ENCODE measurements at places on chromosomes 7 and 10.

DNA sequence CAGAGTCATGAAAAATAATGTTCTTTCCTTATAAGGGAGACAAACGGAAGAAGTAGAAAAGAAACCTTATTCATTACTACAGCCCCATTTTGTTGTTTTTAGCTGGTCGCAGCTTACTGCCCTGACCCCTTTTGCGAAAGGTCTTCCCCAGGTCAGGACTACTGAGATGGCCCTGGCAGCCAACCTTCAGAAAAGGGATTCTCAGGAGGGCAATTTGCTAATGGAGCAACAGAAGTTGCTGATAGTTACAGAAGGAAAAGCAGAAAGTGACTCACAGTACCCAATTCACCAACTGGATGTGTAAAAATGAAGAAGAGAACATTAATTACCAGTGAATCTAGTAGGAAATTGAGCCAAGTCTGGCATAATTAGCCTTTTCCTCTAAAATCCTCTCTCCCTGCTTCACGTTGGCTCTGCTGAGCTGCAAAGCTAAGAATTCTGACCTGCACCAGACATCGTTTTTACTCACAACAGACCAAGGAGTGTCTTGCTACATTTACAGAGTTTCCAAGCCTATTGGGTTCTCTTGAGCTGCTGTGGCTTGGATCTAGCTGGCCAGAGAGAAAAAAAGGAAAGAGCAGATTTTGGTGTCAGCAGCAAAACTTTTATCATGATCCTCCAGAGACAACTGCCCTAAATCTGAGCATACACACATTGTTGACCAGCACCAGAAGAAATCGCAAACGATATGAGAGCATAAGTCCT, 499.9 kb upstream of the FZD8 start:
- DNase-seq = no peak

DNA sequence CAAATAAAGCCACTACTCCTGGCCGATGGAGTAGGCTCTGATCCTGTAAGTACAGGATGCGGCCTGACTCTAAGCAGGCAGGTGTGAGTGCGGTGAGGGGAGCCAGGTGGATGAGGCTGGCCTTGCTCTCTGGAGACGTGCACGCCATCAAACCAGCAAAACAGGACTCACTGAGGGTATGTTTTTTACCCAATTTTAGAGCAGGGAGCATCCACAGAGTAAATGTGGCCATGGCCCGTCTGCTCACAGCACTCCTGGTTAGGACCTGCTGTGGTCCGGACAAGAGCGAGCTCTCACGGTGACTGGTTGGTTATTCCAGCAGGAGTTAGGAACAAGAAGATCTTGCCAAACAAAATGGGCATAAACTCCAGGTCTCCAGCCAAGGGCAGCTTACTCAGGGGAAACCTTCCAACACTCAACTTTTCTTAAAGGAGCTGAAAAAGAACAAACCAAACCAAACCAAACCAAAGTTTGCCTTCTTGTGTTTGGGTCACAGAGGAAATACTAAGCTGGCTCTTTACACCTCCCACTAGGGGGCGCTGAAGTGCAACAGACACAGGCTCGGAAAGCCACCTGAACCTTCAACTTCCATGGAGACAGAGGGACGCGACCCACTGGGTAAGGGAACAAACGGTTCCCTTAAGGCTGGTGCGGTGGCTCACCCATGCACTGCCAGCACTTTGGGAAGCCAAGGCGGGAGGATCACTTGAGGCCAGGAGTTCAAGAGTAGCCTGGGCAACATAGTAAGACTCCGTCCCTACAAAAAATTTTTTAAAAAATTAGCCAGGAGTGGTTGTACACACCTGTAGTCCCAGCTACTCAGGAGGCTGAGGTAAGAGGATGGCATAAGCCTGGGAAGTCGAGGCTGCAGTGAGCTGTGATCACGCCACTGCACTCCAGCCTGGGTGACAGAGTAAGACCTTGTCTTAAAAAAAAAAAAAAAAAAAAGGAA, 122.4 kb downstream of the CLEC2L start:
- peak; percentile 67 for DNase-seq

- no peak for DNase-seq
Observed at GRCh38 chr7:147472556-147472955, 1118.0 kb upstream of the C7orf33 start.

- no peak for DNase-seq
Observed at GRCh38 chr7:36875794-36876193, 151.5 kb upstream of the AOAH start.

GRCh38 chr7:78024591-78024990, 226.0 kb downstream of the PHTF2 start:
- DNase-seq = no peak

- DNase-seq = no peak
Observed at GRCh38 chr10:63812501-63812900, 291.3 kb downstream of the REEP3 start.

GRCh38 chr10:6182454-6183098, 20.2 kb upstream of the PFKFB3 start:
- no peak for DNase-seq

GRCh38 chr10:4066581-4067390, 281.8 kb upstream of the KLF6 start:
- DNase-seq = no peak

- DNase-seq = no peak
Observed at GRCh38 chr10:91907914-91908336, 1.4 kb downstream of the FGFBP3 start.

GRCh38 chr7:12802070-12802469, 114.6 kb downstream of the ARL4A start:
- DNase-seq = no peak

GRCh38 chr10:70600512-70601395, 1.8 kb downstream of the PRF1 start:
- DNase-seq = no peak

DNA sequence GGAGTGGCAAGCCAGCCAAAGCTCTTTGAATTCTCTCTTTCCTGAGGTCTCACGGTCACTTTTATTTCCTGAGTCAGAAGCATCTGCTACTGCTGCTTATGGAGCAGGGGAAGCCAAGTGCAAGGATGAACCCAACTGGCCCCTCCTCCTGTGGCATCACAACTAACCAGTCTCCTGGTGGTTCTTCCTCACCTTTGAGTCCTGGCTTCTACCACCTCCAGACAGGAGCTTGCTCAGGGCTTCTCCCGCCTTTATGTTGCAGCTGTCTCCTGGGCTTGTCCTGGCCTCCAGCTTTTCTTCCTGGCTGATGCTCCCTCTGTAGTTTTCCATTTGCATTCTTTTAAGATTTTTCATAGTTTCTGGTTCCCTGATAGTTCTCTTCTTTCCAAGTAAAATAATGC, 349.7 kb upstream of the NRP1 start:
- no peak for DNase-seq

DNA sequence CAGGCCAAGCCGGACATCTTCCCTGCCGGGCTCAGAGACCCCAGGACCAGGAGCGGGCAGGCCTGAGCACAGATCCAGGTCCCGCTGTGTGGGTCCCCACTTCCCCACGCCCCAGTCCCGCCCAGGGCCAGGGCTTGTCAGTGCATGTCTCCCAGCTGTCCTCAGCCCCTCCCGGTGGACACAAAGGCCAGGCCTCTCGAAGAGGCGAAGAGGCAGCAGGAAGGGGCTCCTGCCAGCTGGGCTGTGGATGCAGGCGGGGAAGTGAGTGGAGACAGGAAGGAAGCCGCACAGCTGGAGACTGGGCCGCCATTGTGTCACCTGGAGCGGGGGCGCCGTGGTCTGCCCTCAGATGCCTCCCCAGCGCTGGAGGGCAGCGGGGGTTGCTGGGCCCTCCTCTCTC, 4.8 kb downstream of the GRIFIN start:
- DNase-seq = no peak

- no peak for DNase-seq
Observed at GRCh38 chr10:124249812-124250432, 156.5 kb upstream of the CHST15 start.

DNA sequence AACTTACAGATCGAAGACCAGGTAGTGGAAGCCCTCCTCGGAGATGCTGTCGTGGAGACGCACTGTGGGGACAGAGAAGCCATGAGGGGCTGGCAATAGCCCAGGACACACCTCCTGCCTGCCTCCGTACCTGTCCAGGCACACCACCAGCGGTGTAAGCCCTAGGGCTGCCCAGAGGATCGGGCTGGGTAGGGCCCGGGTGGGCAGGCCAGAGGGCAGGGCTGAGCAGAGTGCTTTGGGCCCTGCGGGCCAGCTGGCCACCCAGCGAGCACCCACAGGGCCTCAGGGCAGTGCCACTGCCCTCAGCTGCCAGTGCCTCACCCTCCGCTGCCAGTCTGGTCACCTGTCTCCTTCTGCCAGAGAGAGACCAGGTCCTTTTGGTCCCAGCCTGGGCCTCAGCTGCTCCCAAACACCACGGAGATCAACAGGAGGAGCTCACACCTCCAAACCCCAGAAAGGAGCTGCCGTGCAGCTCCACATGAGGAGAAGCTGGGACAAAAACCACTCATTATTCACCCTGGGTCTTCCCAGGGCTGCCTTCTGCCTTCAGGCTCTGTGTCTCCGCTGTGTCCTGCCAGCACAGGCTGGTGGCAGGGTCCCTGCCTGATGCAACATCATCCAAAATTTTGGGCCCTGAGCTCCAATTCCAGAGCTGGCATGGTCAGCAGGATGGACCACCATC, 58.2 kb downstream of the YKT6 start:
- DNase-seq = no peak

GRCh38 chr7:6012355-6013104, 3.5 kb downstream of the AIMP2 start:
- no peak for DNase-seq

GRCh38 chr10:117537904-117538524, 4.5 kb upstream of the EMX2 start:
- no peak for DNase-seq

Measured in activated CD4-positive, CD25-positive, alpha-beta regulatory T cell (primary cell).